ENCODE measurements at places on chromosomes 2 and 18.

DNA sequence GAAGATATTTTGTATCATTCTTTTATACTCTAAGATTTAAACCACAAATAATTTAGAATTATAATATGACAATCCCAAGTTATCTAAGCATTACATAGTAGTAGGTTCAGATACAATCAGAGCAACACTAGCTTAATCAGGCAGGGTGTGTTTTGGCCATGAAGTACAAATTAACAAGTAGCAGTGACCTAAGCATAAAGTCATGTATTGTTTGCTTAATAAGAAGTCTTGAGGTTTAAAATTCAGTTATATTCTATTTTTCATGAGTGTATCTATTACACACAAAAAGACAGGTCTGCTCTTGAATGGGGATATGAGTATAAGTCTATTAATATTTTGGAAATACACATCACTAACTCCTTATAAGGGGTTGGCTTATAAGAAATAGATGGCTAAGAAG lies 39.9 kb downstream of the DYNAP start:
- DNase-seq: no peak

DNA sequence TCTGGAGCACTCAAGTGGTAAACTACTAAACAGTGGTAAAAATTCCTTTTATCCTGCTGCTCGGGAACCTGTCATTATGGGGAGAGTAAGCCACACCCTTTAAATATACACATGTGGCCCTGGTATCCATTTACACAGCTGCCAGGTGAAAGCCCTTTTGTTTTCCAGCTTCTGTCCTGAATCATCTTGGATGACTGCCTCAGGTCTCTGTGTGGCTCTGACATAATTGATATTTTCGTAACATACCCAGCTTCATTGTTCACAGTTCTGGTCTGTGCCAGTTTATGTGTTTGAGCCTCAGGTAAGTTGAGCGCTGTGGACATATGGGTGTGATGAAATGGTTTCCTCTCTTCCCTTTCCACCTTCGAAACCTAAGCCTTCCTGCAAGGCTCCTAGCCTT lies 15.7 kb upstream of the TTC39C start:
- DNase-seq: peak; percentile 35

- no peak for DNase-seq
These were observed 154.9 kb downstream of the LNPK start for GRCh38 chr2:175847128-175847527.

DNA sequence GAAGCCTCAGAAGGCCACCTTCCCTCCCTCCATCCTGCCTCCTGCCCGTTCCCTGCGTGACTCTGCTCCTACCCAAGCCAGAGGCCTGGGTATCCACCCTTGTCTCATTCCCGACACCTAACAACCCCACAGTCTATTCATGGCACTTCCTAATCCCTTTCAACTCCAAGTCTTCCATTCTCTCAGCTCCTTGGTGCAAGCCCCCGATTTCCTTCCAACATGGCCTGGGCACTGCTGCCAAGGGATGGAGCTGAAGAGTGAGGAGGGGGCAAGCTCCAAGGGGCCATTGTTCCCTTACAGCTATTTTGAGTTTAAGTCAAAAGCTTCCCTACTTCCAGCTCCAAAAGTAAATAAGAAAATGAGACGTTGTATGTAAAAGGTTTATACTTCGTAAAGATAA lies 84.8 kb upstream of the ASB18 start:
- DNase-seq: no peak

DNA sequence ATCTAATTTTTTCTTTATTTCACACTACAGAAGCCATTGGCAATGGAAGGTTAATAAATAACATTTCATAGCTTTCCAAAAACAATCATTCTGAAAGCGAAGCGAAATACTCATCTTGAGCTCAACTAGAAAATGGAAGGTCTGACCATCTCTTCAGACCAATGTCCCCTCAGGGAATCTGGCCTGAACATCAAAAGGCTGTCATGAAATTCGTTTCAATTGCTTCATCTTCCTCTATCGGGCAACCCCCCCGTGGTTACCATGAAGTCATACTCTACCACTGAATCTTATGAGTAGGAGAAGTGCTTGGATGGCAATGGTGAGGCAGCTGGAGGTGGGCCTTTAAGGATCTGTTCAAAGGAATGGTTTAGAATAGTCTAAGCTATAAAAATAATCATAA lies 22.9 kb upstream of the CYTIP start:
- no peak for DNase-seq

DNA sequence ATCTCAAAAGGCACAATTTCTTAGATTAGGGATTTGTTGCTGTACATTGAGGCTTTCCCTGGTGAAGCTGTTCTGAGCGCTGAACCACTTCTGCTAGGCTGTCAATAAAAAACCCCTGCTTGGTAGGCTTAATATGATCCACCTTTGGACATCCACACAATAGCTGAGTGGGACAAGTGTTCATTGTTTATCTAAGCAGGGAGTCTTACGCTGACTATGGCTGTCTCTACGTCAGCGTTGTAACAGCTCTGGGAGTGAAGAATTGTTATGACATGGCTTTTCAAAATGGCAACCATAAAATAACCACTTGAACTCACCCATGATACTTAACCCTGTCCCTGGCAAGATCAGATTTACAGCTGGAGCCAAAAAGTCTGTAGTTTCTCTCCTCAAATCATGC lies 111.5 kb upstream of the SULT1C3 start:
- DNase-seq: no peak
